Fibroblast of lung (primary cell): ENCODE measurements at places on chromosomes 12 and 14. TPM values are rescaled to one million over a fixed set of nuclear protein-coding genes. Genes with fewer than 3 reads are reported as not detected.

- DNase-seq, result no peak
Observed at GRCh38 chr14:54919330-54919729, 16.7 kb upstream of the GCH1 start.

DNA sequence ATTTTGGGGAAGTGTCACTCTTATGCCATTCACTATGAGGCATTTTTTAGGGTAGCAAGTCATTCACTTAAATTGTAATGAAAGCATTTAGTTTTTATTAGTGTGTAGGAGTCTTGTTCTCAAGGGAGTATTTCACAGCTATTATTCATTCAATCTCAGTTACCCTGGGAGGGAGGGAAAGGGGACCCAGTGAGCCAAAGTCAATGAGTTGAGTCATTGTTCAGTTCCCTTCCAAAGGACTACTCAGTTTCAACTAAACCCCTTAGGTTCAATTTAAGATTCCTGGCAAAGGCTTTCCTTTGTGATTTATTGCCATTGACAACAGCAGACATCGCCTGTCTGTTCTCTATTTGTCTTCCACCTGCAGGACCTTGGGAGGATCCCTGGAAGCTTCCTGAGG, 29.3 kb upstream of the RASSF8 start:
- DNase-seq, result peak; percentile 40

DNA sequence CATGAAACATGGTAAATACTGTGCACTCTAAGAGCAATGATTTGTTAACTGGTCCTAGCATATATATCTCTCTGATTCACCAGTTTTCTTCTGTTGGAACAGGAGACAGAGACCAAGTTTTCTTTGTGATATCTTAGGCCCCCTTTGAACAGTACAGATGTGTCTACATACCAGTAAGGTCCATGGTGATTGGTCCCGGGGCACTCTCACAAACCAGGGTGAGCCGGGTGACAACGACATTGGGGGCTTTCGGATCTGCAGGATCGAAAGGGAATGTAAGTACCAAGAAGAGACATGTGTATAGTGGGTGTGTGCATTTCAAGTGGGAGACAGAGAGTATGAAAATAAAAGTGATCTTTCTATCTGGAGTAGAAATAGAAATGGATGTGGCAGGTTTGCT, 11.3 kb upstream of the ERP27 start:
- DNase-seq, result no peak

GRCh38 chr12:3365463-3366411, 125.3 kb upstream of the PRMT8 start:
- DNase-seq, result no peak

GRCh38 chr12:13203034-13203922, 6.8 kb downstream of the EMP1 start:
- no peak for DNase-seq

DNA sequence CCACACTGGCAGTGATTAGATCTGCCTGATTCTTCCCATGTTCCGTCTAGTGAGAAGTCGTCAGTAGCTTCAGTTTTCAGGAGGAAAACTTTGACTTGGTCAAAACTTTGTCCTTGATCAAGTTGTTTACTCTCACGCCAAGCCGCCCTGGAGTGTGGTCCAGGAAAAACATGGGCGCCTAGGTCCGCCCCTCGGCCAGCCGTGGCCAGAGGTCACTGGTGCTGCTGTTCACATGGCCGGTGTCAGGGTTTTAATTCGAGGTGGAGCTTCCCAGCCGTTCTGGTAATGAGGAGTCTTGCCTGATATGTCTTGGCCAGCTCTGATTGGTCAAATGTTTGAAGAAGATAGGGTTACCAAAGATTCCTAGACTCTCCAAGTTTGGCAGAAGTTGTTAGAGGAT, 71.5 kb downstream of the PPP2R5C start:
- DNase-seq, result no peak

- no peak for DNase-seq
Observed at GRCh38 chr12:96335270-96335669, 65.0 kb downstream of the CDK17 start.

DNA sequence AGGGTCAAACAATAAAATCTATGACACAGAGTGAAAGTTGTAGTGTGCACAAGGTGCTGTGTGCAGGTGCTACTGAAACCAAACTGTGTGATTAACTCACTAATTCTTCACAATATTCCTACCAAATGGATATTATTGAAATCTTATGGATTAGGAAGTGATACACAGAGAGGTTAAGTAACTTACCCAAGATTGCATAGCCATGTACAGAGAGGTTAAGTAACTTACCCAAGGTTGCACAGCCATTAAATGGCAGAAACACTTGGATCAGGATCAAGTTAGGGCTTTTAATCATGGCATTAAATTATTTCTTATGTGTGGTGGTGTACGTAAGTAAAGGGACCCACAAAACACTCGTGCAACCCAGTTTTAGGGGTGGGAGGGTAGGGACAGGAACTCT, 771.4 kb downstream of the AACS start:
- DNase-seq, result no peak

- peak; percentile 84 for DNase-seq
Observed at GRCh38 chr14:105087963-105088811, 23.0 kb upstream of the GPR132 start.

DNA sequence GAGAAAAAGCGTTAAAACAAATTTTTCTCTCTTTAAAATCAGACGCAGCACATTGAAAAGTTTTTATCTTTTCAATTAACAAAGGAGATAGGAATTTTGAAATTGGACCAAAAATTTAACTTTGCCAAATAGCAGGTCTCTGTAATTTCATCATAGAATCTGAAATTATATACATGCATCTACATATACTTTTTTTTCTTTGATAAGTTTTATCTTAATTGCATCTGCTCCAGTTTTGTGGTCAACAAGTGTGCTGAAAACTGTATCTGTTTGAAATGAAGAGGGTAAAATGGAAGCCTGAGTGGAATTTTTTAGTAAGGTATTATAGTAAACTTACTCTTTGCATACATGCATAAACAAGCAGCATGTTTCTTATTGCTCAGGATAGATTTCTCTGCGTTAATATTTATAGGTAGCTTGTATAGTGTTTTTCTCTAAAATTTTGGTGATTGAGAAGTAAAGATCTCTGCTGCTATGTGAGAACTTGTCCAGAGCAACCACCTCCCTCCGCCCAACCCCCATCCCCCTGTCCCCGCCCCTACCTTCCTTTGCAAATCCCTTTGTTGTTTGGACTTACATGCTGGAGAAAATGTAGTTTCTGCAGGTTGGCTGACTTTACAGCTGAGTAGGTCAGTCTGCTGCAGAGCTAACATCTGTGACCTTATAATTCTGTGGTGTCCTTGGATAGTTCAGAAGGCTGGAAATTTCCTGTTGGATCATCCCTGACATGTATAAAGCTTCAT, 64.6 kb downstream of the VRK1 start:
- no peak for DNase-seq

- DNase-seq, result peak; percentile 20
Observed at GRCh38 chr14:91115986-91116770, 2.3 kb downstream of the DGLUCY start.

- DNase-seq, result no peak
Observed at GRCh38 chr14:89806451-89806850, 148.1 kb downstream of the EFCAB11 start.

GRCh38 chr14:76696791-76697190, 64.5 kb upstream of the VASH1 start:
- DNase-seq, result no peak

DNA sequence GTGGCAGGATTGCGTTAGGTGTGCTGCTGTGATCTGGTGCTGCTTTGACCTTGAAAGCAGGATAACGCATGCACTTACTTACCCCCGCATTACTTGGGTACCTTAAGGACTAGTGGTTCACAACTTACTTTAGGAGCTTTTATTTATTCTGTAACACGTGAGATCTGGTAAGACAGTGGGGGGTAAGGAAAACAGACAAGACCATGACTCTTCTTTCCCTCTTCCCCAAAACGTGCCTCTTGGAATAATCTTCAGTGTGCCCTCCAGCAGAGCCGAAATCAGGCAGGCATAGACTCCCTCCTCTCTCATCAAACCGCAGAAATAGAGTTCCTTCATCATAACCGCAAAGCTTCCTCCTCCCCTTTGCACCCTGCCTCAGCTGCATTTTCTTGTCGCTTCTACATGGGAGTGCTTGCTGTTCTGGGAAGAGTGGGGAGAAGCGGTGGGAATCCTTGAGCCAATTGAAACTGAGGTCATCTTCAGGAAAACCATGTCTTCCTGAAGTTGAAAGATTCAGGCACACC, 43.4 kb downstream of the RAD52 start:
- no peak for DNase-seq

DNA sequence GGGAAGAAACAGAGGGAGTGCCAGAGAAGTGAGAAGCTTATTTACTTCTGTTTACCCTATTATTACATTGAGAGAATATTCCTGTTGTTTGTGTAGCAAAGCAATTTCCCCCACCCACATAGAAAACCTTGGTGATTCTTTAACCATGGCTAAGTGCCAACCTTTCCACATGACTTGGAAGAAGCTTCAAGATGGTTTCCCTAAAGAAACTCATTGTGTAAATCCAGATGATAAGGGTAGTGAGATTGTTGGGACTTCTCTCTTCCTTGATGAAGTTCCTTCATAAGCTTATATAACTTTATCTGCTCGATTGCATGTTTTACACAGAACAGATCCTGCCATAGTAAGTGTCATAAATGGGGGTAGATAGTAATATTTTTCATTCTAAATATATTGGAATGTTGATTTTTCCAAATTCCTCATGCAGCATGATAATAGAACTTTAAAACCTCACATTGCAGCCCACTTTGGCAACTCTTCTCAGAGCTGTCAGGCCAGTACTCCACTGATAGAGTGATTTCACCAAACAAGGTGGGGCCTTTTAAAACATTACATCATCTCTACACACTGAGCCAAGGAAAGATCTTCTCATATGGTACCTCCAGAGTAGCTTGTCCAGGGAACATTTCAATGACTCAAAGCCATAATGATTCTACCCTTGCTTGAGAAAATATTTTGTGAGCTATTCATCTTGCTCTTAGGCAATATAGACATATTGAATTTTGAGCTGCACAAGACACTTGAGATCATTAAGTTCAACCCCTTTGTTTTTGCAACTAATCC, 47.8 kb upstream of the KIF21A start:
- peak; percentile 22 for DNase-seq

- DNase-seq, result no peak
Observed at GRCh38 chr12:110647631-110648040, 33.7 kb downstream of the TCTN1 start.

- peak; percentile 28 for DNase-seq
Observed at GRCh38 chr12:20044846-20045245, 323.5 kb upstream of the PDE3A start.

- no peak for DNase-seq
Observed at GRCh38 chr12:130711756-130712155, 4.3 kb downstream of the RIMBP2 start.

DNA sequence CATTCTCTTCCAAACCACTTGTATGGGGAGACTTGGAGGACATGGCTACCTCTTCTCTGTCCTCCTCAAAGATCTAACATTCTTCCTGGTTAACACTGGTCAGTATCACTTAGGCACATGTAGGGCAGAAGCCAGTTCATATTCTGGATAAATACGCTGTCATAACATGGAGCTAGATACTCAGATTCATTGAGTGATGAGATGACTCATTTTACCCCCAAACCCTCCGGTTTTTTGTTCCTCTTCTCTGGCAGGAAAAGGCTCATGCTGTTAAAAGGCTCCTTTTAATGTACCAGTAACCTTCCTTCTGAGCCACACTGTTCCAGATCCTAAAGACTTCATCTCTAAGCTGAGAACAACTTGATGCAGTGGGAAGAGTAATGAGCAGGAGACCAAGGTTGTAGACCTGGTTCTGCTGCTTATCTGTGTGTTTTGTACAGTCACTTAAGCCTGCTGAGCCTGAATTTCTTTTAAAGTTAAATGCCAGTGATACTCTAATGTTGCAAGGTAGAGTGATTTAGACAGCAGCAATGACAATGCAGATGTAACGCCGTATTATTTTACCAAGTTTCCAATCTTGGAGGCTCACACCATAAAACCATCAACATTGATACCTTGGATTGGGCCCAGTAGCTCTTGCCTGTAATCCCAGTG, 57.3 kb upstream of the ELK3 start:
- peak; percentile 34 for DNase-seq

DNA sequence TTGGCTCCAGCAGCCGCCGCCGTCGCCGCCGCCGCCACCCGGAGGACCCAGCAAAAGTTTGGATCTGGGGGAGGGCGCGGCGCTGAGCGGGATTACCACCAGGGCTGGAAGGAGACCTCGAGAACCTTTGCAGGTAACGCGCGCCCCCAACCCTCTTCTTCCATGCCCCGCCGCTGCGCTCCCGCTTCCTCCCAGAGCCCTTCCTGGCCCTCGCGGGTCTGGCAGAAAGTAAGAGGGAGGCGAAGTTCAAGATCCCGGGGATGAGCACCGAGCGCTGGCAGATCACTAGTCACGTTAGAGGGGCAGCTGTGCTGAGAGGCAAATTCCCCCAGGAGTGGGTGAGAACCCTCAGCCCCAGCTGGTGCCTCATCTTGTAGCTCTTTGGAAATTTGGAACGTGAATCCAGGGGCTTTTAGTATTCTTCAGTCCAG, 3.9 kb downstream of the FLRT2 start:
- peak; percentile 15 for DNase-seq

DNA sequence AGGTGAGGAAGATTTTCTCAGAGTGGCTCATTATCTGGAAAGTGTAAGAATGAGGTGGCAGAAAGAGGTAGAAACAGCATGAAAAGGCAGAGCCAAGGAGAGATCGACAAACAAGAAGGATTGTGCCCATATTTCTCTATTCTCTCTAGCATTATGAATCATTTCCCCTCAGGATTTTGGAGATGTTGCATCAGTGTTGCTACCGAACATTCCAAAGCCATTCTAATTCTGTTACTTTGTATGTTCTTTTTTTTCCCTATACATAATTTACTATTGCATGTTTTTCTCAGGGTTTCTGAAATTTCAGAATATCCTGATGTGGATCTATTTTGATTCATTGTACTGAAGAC, 61.4 kb downstream of the KICS2 start:
- peak; percentile 81 for DNase-seq

DNA sequence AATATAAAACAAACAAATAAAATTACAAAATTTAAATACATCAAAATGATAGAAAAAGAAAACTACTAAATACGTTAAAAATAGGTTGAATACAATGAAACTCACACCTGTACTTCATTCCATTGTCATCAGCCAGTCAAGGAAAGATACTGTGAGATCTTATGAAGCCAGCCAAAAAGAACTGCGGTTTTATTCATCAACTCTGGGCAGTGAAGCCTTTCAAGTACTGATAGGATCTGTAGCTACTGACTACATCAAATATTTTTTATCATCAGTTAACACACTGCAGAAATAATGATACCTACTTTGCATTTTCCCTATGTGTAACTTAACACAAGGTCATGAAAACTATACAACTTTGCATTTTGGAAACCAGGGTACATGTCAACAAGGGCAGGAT, 46.3 kb upstream of the FAR2 start:
- DNase-seq, result no peak

- no peak for DNase-seq
Observed at GRCh38 chr14:68741839-68742470, 50.9 kb downstream of the ZFP36L1 start.

- no peak for DNase-seq
Observed at GRCh38 chr14:64861916-64862315, 17.8 kb downstream of the SPTB start.

HOXC10 gene
- total RNA-seq, result not detected in 2 replicates

CTDSP2 gene
- 87.8 and 92.0 TPM in 2 replicates for total RNA-seq

SFSWAP gene
- 18.7 and 23.3 TPM in 2 replicates for total RNA-seq

GPRC5D gene
- not detected in 2 replicates for total RNA-seq

CCDC196 gene
- not detected in 2 replicates for total RNA-seq

AKAP6 gene
- total RNA-seq, result 1.0 and 10.9 TPM in 2 replicates

CARMIL3 gene
- 0.17 and 0.26 TPM in 2 replicates for total RNA-seq

CCDC177 gene
- total RNA-seq, result not detected in 2 replicates

BMAL2 gene
- 23.9 and 44.9 TPM in 2 replicates for total RNA-seq

GLT1D1 gene
- under 0.01 TPM in 2 replicates for total RNA-seq

KRT72 gene
- total RNA-seq, result not detected in 2 replicates

APOF gene
- not detected in 2 replicates for total RNA-seq
